Spleen (tissue), 13 donors: ENCODE measurements at places on chromosomes 12 and 14. TPM values are rescaled to one million over a fixed set of nuclear protein-coding genes. Genes with fewer than 3 reads are reported as not detected.

GRCh38 chr14:74491956-74492775 is 939 bp downstream of the NPC2 start:
- DNase-seq, result no peak

DNA sequence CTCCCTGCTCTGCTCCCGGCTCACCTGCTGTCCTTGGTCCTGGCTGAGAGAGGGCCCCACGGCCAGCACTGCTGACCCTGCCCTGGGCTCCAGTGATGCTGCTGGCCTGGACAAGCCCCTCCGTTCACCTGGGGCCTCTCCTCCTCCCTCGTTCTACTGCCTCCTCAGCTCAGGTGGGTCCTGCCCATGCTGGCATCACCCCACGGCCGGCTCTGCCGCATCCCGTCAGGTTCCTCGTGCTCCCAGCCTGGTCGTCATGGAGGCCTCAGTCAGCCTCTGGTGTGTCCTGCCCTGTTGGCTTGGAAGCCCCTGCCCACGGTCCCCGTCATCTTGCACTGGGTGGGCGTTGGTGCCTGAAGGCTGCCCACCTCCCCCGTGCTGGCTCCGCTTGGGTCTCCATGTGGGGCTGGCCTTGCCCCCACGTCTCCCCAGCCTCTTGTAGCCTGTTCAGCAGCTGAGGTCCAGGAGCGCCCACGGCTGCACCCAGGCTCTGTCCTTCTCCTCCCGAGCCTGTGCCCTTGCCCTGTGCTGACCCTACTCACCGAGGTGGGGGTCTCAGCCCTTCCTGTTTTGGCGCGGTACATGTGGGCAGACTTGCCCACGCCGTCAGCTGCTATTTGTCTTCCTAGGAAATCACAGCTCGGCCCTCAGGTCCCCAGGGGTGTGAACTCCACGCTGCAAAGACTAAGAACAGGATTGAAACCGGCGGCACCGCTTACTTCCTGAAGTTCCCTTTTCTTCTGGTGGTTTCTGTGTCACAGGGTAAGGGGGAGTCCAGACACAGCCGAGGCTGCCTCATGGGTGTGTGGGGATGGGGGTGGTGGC is 121.6 kb downstream of the TMEM121 start:
- peak; percentile 78 for DNase-seq

Gene CDH24
- 1.3 TPM for polyA plus RNA-seq

Gene PTPN6
- 604 TPM for polyA plus RNA-seq

GRCh38 chr14:35395283-35395682 is 9.3 kb downstream of the NFKBIA start:
- peak; percentile 64 for DNase-seq

Gene AICDA
- polyA plus RNA-seq, result 1.6 TPM

Gene CLEC4D
- polyA plus RNA-seq, result 2.1 TPM

- DNase-seq, result no peak
Measured at GRCh38 chr12:123441523-123442164, 5.2 kb upstream of the RILPL2 start.

Gene RAD52
- polyA plus RNA-seq, result 8.2 TPM

DNA sequence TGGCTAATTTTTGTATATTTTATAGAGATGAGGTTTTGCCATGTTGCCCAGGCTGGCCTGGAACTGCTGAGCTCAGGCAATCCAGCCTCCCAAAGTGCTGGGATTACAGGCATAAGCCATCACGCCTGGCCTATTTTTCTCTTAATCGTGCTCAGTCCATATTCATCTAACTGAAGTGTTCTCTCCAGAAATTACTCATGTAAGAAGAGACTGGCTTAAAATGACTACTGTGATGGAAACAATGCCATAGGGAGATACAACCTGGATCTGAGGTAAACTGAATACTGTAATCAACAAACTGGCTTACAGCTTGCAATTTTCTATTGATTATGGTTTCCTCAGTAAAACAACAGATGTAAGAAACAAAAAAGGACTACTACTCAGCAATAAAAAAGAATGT is 21.1 kb downstream of the NUMB start:
- no peak for DNase-seq

Gene GALNT8
- 0.93 TPM for polyA plus RNA-seq

Gene TCP11L2
- polyA plus RNA-seq, result 2.6 TPM
